ENCODE measurements at places on chromosomes 16 and 17.

DNA sequence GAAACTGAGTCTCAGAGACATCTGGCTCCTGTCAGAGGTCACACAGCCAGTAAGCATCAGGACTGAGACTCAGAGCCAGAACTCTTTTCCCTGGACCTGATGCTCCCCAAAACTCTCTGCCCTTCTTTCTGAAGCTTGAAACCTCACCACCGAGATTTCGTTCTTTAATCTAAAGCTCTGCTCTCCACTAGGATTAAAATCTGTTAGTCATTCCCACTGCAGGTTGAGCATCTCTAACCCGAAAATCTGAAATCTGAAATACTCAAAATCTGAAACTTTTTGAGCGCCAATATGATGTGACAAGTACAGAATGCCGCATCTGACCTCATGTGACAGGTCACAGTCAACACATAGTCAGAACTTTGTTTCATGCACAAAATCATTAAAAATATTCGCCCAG, 2.2 kb downstream of the CDH16 start:
- no peak for DNase-seq

DNA sequence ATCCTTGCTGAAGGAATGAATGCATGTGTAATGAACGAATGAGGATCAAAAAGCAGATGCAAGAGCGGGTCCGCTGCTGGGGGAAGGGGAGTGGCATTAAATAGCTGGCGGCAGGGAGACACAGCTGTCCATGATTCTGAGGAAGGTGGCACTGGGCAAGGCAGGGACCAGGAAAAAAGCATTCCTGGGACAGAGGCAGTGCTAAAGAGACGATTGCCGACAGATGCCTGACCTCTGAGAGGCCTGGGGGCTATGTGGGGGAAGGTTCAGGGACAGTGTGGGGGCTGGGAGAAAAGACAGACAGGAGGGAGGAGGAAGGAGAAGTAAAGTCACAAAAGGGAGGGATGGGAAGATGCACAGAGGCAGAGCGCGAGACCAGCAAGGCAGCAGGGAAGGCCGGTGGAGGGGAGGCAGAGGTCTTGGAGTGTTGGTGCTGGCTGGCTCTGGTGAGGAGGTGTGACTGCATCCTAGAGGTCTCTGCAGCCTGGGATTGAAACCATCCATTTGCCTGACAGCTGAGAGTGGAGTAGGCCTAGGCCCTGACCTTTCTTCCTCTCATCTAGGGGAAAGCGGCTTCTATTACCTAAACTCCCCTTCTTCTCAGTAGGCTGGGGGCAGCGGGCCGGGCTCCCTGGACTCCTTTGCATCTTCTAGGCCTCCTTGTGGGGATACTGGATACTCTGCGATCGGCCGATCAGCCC, 109.9 kb downstream of the SDK2 start:
- no peak for DNase-seq

GRCh38 chr17:81222620-81222905, 202 bp downstream of the CEP131 start:
- no peak for DNase-seq

DNA sequence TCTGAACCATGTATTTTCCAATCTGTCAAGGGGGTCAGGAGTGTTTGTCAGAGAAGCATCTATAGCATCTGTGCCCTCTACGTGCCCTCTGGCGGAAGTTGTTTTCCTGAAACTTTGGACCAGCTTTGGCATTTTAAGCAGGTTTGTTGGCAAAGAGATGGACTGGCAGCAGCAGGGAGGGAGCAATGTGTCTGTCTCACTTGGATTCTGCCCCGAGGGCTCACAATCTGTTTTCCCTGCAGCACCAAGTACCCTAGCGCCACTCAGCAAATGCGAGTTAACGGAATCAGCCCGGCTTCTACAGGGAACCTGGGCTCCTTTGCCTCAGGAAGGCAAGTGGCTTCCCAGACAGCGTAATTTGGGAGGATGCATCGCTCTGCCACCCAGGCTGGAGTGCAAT, 17.4 kb downstream of the DUSP14 start:
- no peak for DNase-seq

DNA sequence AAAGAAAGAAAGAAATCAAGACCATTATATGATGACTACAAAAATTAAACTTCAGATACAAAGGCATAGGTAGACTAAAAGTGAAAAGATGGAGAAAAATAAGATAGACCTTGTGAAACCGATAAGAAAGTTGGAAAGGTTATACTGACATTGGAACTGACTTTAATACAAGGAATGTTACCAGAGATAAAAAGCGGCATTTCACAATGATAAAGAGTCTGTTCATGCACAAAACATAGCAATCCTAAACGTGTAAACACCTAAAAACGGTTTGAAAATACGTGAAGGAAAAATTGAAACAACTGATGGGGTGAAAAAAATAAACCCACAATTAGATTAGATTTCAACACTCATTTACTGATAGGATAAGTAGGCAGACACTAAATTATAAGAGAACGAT, 9.6 kb upstream of the ERN1 start:
- no peak for DNase-seq

- no peak for DNase-seq
These were observed 21.6 kb downstream of the GAA start for GRCh38 chr17:80122926-80123505.

GRCh38 chr17:3843935-3844516, 2.0 kb downstream of the NCBP3 start:
- peak; percentile 52 for DNase-seq

- no peak for DNase-seq
These were observed 34.7 kb upstream of the KLHDC4 start for GRCh38 chr16:87800497-87800896.

DNA sequence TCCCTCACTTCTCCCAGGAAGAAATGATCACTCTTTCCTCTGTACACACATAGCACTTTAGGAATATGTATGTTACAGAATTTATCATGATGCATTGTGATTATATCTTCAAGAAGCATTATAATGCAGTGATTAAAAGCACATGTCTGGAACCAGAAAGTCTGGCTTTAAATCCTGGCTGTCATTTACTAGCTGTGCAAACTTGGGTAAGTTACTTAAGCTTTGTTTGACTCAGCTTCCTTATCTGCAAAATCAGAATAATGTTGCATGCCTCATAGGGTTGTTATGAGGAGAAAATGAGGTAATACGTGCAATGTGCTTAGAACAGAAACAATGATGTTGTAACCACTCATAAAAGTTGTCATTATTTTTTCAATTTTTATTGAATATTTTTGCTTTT, 156.3 kb upstream of the ZKSCAN2 start:
- no peak for DNase-seq

DNA sequence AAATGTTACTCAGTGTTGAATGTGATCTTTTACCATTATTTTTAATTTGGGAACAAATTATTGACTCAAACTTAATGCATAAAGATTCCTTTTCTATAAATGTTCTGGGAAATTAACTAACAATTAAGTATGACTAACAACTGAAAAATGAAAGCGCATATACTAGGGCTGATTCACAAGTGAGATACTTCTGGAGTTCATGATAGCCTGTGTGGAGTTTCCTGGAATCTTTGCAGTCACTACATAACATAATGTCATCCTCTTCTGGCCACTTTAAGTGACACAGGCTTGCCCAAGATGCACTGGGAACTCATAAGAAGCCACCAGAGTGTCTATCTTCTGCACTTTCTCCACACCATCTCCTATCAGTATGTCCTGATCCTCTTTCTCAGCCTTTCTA, 450.3 kb upstream of the CDH11 start:
- peak; percentile 27 for DNase-seq

DNA sequence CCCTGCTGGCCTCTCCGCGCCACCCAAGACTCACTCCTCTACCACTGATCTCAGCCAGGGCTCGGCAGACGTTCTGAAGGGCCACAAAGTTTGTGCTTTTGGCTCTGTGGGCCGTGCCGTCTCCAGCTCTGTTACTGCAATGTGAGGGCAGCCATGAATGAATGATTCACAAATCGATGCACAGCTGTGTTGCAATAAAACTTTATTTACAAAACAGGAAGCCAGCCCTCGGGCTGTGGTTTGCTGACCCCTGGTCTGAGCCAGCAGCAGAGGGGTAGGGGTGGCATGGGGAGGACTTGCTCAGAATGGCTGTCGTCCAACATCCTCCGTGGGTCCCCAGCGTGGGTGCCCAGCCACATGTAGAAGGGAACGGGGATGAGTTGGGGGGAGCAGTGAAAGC, 63.0 kb upstream of the PVALEF start:
- DNase-seq, result no peak

- DNase-seq, result no peak
These were observed 61.8 kb downstream of the XYLT1 start for GRCh38 chr16:17408955-17409441.

DNA sequence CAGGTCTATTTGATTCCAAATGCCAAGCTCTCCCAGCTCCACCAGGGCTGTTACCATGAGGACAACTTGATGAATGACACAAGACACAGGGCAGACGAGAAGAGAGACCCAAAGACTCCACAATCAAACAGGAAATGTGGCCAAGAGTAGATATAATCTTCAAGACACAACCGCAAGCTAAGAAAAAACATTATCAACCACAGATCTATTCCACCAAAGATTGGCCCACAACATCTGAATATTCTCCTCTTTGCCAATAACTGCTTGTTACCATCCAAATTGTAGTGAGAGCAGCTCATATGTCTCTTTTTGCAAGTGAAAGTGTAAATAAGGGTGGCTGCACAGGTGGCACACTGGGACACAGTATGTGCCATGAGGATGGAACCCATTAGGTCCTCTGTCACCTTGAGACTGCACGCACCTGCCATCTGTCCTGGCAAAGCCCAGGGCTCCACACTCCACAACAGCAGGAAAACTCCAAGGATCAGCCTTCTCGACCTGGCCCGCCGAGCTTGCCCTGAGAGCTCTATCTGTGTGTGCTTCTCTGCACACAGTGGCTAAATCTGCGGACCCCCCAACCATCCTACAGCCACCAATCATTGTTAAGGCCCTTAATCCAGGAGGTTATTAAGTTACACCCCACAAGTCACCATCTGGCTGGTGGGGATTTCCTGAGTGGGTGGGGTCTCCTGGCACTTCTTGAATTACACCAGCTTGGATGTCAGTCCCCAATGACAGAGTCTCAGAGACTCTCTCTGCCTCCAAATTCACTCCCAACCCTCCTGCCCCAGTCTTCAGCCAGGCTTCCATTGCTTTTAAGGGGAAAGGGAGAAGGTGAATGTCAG, 50.5 kb downstream of the DYNLRB2 start:
- no peak for DNase-seq

DNA sequence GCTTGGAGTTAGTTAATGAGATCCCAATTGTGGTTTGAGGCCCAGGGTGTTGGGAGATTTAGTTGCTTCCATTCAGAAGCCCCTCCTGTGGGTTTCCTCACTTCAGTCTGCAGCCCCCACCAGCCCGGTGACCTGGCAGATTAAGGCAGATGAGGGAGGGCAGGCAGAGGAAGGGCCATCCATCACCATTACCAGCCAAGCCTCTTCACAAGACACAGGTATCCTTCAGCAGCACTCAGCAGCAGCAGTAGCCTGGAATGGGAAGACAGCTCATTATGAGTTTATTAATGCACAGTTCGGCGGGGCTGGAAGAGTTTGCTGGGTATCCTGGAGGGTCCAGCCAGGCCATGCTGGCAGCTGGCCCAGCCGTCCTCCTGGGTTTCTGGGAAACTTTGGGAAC, 90.0 kb upstream of the GPRC5B start:
- no peak for DNase-seq

DNA sequence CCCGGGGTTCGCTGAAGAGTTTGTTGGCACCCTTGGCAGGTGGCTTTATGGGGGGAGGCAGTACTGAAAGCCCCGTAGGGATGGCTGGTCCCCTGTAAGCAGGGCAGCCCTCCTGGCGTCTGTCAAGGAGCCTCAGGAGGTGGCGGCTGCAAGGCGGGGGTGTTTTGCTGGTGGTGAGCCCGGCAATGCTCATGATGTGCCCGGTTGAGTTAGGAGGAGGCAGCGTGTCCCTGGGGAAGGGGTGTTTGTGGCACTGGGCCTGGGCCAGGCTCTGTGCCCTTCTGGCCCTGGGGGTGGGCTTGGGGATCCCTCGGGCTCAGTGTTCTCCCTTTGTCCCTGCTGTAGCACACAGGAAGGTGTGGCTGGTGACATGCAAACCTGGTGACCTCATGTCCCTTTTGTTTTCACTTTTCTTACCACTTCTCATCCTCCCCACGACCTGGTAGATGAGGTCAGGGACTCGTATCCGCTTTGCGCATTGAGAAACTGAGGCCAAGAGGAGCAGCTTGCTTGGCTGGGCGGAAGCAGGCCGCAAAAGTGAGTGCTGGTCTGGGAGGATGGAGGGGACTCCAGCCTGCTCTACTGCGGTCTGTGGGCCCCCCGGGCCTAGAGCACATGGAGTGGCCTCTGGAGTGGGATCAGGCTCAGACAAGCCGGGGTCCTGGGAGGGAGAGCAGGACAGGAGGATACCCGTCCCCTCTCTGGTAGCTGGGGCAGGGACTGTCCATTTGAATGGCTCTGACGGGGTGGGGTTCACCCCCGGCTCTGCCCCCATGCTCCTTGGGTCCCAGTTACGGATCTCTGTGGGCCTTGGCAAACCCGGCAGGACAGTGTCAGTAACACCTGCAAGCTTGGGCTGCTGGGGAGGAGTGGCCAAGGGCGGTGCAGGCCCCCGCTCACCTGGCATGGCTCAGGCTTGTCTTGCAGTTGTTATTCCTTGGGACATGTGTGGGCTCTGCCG, 2.2 kb downstream of the SNN start:
- no peak for DNase-seq

GRCh38 chr16:84369938-84370627, 1.7 kb downstream of the ATP2C2 start:
- no peak for DNase-seq

DNA sequence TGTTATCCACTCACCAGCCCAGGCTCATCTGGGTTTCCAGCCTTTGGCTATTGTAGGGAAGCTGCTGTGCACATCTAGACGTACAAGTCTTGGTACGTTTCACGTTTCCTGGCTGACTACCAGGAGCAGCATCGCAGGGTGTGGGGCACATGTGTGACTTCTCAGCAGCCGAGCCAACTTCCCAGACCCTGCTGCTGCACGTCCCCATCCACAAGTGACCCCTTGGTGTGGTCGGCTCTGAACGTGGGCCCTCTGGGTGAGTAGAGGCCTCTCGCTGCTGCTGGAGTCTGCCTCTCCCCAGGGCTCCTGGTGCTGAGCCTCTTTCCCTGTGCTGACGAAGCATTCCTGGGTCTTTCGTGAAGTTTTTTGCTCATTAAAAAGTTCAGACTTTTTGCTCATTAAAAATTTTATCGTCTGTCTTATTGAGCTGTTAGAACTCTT, 70.2 kb upstream of the ZNF750 start:
- no peak for DNase-seq

- no peak for DNase-seq
These were observed 481 bp downstream of the LYRM1 start for GRCh38 chr16:20901068-20901435.

- no peak for DNase-seq
These were observed 848 bp downstream of the CES3 start for GRCh38 chr16:66961914-66962313.

Data from SW 1271 (cell line).